ENCODE measurements at places on chromosomes 1 and 21.

- DNase-seq, result no peak
Observed at GRCh38 chr1:235277709-235278108, 50.3 kb downstream of the ARID4B start.

DNA sequence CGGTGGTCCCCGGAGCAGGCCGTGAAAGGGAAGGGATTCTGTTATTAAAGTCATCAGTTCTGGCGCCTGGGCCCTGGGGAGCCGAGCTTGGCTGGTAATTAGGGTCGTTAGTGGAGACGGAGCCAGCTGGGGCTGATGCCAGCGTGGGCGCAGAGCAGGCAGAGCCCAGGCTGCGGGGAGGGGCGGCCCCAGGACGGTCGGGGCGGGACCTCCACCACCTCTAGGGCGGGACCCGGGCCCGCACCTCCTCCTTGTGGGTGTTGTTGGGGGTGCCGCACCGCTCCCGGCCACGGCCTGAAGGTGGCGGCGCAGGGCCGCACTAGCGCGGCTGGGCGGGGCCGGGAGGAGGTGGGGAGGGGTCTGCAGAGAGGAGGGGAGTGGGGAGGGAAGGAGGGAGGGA, 470.6 kb downstream of the PTPRU start:
- DNase-seq, result no peak

DNA sequence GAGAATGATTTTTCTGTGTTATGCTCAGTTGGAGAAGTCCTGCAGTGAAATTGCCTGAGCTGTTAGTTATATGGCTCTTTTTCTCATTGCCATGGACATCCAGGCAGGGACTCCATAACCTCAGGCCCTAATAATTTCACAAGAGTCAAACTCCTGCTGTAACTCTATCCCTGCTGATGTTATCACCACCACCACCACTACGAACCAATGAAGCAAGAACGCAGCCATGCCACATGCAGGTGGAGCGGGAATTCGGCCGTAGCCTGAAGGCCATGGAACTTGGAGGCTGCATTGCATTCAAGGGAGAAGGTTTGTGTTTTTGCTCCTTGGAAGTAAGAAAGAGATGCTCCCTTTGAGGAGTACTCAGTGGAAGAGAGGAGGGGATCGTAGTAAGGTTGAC, 16.8 kb upstream of the DLGAP3 start:
- DNase-seq, result no peak

DNA sequence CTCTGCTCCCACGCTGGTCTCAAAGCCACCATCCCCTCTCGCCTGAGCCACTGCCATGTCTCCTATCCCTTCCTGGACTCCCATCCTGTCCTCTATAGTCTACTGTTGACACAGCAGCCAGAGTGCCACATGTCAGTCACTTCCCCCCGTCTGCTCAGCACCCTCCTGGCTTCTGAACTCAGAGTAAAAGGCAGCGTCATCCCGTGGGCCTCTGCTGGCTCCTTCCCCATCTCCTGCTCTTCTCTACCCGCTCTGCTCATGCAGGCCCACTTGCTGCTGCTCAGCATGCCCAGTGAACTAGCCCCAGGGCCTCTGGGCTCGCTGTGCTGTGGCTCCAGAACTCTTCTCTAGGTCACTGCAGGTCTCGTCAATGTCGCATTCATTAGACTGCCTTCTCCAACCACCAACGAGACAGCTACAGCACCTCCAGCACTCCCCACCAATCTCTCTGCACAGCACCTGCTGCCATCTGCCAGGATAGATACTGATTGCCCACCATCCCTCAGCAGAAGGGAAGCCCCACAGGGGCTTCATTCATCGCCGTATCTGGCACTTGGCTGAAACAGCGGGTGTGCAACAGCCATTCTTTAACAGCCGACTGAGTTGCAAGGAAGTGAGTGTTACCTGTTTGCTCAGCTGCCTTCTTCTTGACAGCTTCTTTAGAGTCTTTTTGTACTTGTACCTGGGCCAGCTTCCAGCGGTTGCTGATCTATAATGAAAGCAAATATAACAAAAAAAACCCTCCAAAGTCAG, 11.8 kb upstream of the SRM start:
- DNase-seq, result no peak

- DNase-seq, result no peak
Observed at GRCh38 chr1:152786077-152786476, at the start of gene LCE1E. LCE1E (plus strand) TSS chr1:152786257; CDS start chr1:152787300, 1,043 bp downstream.

DNA sequence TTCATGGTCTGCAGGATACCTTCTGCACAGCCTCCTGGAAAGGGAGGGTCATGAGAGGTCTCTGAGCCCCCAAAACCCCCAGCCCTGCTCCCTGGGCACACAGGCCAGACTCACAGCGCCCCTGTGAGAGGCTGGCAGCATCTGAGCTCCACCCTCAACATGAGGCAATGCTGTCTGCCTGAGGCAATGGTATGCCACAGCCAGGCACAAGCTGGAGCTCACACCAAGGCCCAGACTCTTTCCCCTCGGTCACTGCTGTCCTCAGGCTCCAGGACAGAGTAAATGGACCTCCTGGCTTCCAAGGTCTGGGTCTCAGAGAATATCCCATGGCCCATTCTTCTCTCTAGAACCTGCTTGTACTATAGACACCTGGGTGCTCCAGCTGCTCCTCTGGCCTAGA, 17.2 kb downstream of the MEF2D start:
- DNase-seq, result no peak

- no peak for DNase-seq
Observed at GRCh38 chr1:224425279-224425884, 9.2 kb downstream of the WDR26 start.

DNA sequence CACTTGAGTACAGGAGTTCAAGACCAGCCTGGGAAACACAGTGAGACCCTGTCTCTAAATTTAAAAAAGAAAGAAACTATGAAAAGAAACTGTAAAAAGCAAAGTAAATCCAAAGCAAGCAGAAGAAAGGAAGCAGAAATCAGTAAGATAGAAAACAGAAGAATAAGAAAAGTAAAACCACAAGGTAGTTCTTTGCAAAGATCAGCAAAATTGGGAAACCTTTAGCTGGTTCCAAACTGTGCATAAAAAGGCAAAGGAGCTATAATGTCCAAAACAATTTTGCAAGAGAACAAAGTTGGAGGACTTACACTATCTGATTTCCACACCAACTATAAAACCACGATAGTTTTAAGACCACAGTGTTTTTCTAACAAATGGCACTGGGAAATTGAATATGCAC, 218.8 kb downstream of the RPS6KC1 start:
- no peak for DNase-seq

- DNase-seq, result no peak
Observed at GRCh38 chr1:231040800-231041718, 1.0 kb upstream of the FAM89A start.

Data from amygdala (tissue), 56 donors.